ENCODE measurements at places on chromosomes 1 and 21. TPM values are rescaled to one million over a fixed set of nuclear protein-coding genes. Genes with fewer than 3 reads are reported as not detected.
A peak's percentile ranks its signal among the peaks of the same experiment; 100 is the strongest.

GLMN gene
- total RNA-seq: 27.2 TPM

GNG4 gene
- total RNA-seq: 12.8 TPM

AMY1C gene
- not detected for total RNA-seq

TCEA3 gene
- 5.2 TPM for total RNA-seq

BEND5 gene
- total RNA-seq: 5.3 TPM

C4BPA gene
- not detected for total RNA-seq

TPTE gene
- total RNA-seq: not detected

FMOD gene
- 2.9 TPM for total RNA-seq

HES2 gene
- total RNA-seq: 0.07 TPM

ERMAP gene
- 5.5 TPM for total RNA-seq

DNA sequence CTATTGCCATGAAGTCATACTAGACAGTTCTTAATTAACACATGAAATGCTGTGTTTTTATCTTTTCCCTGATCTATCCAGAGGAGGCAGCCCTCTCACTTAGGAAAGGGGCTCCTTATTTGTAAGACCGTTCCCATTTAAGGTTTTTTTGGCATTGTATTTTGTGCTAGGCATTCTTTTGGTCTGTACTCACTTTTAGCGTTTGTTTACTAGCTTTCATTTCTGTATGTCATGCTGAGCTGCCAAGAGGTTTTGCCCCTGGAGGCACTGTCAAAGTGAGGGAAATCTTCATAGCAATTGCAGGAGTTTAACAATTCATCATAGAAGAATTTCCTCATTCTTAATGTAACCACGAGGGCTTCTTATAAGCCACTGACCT lies 59.5 kb downstream of the MTR start:
- H3K27ac ChIP-seq: peak overlapping the region; percentile 64
- no peak for DNase-seq
- peaks cover 20% of the 10 kb centered on the region for H3K36me3 ChIP-seq
- no peak overlapping the region for H3K4me3 ChIP-seq

- H3K4me1 ChIP-seq: no peaks in the 10 kb centered on the region
- H3K36me3 ChIP-seq: no peaks in the 10 kb centered on the region
- no peak overlapping the region for H3K27ac ChIP-seq
- H3K27me3 ChIP-seq: no peaks in the 10 kb centered on the region
Observed at GRCh38 chr1:67332653-67333529, 25.2 kb downstream of the IL12RB2 start.

DNA sequence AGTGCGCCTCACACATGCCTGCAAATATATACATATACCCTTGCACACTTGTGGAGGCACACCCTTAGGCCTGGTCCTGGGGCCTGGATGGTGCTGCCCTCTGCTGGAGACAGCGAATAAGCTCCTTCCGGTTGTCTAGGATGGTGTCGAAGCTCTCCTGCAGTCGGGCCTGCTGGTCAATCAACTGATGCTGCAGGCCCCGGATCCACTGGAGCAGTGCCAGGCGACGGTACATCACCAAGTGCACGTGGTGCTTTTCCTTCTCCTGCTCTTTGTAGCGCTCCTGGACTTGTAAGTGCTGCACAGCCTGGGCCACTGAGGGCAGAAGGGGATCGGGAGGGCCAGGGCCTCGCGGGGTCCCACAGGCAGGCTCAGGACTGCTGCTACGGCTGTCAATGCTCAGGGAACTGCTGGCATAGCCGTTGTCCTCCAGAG lies 3.1 kb downstream of the C1orf216 start:
- H3K27ac ChIP-seq: no peak overlapping the region
- no peak overlapping the region for H3K4me3 ChIP-seq
- no peaks in the 10 kb centered on the region for H3K4me1 ChIP-seq

- no peak overlapping the region for H3K27ac ChIP-seq
- no peaks in the 10 kb centered on the region for H3K4me1 ChIP-seq
- no peak for DNase-seq
- H3K36me3 ChIP-seq: peaks cover 9% of the 10 kb centered on the region
- no peak overlapping the region for H3K4me3 ChIP-seq
Observed at GRCh38 chr1:180805316-180805715, 107.4 kb upstream of the KIAA1614 start.

DNA sequence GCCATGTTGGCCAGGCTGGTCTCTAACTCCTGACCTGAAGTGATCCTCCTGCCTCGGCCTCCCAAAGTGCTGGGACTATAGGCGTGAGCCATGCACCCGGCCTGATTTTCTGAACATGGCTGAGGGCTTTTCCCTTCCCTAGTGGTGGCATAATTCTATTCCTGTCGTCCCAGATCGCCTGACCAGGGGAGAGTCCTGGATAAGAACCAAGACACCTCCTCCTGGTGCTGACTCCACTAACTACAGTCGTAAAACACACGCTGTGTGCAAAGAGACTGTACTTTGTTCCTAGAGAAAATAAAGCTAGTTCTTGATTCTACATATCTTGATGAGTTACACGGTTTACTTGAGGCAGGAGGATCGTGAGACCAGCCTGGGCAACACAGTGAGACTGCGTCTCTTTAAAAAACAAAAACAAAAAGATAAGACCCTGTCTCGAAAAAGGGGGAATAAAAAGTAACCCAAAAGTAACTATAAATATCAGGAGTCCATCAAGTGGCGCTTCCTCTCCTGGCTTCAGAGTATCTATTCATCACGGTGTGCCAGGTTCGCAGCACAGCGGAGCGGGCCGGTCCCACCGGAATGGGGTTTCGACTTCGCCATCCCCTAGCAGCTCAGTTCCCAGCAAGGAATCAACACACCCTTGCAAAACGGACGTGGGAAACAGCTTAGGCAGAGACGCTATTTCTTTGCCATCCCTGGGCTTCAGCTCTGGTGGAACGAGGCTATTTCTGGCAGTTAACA lies 973 bp downstream of the SDF4 start:
- H3K27me3 ChIP-seq: no peaks in the 10 kb centered on the region
- H3K4me3 ChIP-seq: peak overlapping the region; percentile 92
- no peak for DNase-seq
- H3K36me3 ChIP-seq: peaks cover 16% of the 10 kb centered on the region
- H3K27ac ChIP-seq: no peak overlapping the region

- DNase-seq: no peak
- no peaks in the 10 kb centered on the region for H3K4me1 ChIP-seq
- H3K27me3 ChIP-seq: peaks cover 10% of the 10 kb centered on the region
- H3K27ac ChIP-seq: no peak overlapping the region
- no peak overlapping the region for H3K4me3 ChIP-seq
Observed at GRCh38 chr1:101444873-101445618, 208.2 kb downstream of the S1PR1 start.

GRCh38 chr21:31409831-31410487 lies 65.9 kb upstream of the TIAM1 start:
- no peaks in the 10 kb centered on the region for H3K27me3 ChIP-seq
- H3K4me1 ChIP-seq: no peaks in the 10 kb centered on the region
- no peak overlapping the region for H3K27ac ChIP-seq
- DNase-seq: no peak
- no peaks in the 10 kb centered on the region for H3K36me3 ChIP-seq

- H3K36me3 ChIP-seq: no peaks in the 10 kb centered on the region
- no peak overlapping the region for H3K4me3 ChIP-seq
- no peak for DNase-seq
- peaks cover 6% of the 10 kb centered on the region for H3K4me1 ChIP-seq
Observed at GRCh38 chr1:219555806-219556205, 57.1 kb downstream of the ZC3H11B start.

GRCh38 chr1:204169858-204170257 lies 3.7 kb upstream of the REN start:
- peaks cover 6% of the 10 kb centered on the region for H3K27me3 ChIP-seq
- no peaks in the 10 kb centered on the region for H3K36me3 ChIP-seq

All from endodermal cell (in vitro differentiated cells).